ENCODE measurements at places on chromosomes 1 and 21.

DNA sequence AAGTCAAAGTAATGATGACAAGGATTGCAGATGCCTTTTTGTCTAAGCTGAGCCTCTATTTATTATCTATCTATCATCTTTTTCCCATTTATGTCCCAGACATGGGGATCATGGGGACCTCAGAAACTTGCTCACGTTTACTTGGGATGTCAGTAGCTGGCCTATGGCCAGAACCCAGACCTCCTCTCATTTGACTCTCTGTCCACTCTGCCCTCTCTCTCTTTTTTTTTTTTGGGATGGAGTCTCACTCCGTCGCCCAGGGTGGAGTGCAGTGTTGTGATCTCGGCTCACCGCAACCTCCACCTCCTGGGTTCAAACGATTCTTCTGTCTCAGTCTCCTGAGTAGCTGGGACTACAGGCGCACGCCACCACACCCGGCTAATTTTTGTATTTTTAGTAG is 3.7 kb upstream of the ID3 start:
- DNase-seq, result no peak

GRCh38 chr1:50422675-50422945 is 633 bp downstream of the DMRTA2 start:
- no peak for DNase-seq

- no peak for DNase-seq
These were observed 112.5 kb upstream of the F3 start for GRCh38 chr1:94654031-94654430.

DNA sequence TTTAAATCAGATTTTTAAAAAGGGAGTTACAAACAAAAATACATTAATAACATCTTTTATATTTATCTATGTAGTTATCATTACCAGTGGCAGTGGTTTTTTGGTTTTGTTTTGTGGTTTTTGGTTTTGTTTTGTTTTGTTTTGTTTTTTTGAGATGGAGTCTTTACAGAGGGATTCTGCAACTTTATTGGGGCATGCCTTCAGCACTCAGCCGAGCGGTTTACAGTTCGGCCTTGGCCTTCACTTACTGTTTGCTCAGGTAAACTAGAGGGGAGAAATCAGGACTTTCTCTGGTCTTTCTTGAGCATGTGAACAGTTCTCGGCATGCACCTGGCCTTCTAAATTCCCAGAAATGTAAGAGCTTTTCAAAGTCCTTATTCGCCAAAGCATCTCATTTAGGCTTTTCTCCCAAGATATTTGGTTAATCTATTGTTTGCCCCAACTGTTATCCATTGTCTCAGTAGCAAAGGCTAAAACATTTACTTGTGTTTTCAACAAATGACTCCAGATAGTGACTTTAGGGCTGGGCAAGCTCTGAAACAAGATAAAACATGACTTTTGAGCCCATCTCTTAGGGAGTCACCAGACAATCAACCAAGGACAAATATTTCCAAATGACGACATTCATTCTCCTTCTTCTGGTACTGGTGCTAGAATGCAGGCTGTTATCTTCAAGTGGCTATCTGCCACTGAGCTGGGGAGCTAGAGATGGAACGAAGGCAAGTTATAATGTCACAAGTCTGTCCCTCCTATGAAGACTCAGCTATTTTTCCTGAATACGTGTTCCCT is 48.4 kb upstream of the ADORA3 start:
- no peak for DNase-seq

DNA sequence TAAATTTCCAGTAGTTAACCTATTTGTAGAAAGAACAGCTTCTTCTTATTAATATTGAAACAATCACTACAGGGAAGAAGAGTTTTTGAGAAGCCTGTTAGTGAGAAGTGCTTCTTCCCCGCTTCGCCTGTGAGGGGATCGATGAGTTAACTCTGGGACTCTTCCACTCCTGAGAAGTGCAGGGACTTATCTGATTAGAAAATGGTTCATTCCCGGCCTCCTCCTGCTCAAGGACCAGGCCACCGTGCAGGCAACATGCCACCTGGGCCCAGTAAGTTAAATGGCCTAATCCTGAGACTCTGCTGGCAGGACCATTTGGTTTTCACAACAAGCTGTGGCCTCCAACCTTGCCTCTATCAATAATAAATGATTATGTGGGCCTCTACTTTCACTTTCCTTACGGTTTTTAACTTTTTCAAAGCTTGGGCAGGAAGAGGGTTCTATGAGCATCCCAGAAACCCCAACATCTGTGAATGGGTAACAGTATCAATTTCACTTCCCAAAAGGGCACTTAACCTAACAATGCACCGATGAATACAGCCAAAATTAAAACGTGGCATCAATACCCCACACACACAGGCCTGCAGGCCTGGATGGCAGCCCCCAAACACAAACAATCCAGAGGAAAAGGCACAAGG is 33.1 kb downstream of the SIPA1L2 start:
- DNase-seq, result no peak

DNA sequence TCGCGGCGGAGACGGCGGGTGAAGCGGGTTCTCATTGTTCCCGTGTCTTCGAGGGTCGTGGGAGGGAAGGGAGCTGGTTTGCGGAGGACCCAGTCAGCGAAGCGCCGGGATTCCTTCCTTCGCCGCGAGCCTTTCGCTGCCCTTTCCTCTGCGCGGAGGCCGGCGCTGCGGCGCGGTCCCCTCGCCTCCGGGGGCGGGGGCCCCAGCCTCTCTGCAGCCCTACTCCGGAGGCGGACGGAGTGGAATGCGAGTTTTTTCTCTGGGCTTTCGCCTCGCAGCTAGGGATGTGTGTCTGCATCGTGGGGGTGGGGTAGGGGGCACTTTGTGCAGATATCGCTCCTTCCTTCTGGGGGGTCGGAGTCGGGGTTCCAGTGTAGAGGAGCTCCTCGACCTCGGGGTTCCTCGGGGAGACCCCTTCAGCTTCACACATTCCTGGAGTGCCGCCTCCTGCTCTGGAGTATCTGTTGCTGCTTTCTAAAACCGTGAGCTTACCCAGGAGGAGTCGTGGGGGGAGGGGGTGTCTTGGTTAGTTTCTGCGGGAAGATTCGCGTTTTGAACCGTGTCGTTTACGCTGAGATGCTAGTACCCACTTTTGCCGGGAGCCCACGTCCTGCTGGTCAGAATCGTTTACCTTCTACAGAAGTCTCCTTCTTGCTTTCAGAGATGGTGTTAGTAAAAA is 595 bp downstream of the RNF2 start:
- peak; percentile 25 for DNase-seq

- DNase-seq, result no peak
These were observed 400.7 kb upstream of the DAB1 start for GRCh38 chr1:57824535-57824934.

DNA sequence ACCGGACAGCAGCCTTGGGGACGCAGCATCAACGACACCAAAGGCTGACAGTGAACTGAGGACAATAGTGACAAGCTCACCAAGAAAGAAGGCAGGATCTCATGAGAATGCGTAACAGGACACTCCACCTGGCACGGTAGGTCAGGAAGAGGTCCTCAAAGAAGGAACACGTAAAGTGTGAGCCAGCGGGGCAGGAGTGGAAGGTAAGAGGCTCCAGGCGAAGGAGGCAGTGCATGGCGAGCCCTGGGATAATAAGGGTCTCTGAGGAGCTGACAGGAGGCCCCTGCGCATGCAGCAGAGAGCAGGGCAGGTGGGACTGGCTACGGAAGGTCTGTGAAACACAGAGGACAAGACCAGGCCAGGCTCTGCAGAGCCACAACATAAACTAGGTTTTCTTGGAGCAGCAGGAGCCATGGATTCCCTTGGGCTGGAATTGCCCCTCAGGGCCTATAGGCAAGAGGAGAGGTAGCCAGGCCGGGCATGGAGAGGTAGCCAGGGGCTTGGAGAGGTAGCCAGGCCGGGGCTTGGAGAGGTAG is 8.2 kb downstream of the LSS start:
- no peak for DNase-seq

DNA sequence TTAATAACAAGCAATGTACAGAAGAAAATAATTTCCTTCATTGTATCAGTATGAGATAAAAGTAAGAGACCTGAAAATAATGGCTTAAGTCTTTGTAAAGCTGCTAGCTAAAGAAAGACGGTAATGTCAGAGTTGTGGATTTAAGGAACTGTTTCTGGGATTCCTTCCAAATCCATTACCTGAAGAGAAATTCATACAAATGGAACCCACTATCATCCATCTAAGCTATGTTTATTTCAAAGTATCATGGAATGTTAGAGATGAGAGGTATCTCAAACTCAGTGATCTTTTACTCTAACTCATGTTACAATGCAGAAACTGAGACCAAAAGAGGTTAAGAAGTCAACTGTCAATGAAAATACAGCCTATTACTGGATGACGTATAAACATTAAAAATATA is 197.7 kb downstream of the DENND1B start:
- no peak for DNase-seq

DNA sequence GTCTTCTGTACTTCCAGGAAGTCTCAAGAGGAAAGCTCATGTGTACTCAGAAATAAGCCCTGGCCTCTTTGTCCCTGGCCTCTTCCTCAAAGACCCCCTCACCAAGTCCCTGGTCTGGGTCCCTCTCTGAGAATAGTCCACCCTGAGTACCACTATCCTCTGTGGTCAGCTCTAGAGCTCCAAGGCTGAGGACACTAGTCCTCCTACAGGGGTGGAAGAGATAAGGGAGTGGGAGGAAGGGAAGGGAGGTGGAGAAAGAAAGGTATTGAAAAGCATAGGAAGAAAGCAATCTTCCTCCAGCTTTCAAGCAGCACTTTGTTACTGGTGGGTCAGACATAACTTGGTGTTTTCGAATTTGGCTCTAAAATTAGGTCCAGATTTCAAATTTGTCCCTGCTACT is 181.4 kb downstream of the NRIP1 start:
- DNase-seq, result no peak

GRCh38 chr1:31596737-31597097 is 20.4 kb downstream of the TINAGL1 start:
- no peak for DNase-seq

DNA sequence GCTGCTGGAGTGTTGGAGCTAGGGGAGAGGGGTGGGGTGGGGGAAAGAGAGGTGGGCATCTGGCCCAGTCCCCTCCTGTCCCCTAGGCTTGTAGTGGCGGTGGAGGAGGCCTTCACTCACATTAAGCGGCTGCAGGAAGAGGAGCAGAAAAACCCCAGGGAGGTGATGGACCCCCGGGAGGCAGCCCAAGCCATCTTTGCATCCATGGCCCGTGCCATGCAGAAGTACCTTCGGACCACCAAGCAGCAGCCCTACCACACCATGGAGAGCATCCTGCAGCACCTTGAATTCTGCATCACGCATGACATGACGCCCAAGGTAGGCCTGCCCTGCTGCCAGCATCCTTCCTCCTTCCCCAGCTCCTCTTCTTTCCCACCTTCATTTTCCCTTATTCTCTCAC is 23.6 kb downstream of the VANGL2 start:
- DNase-seq, result no peak

- no peak for DNase-seq
These were observed 54.6 kb downstream of the NENF start for GRCh38 chr1:212487286-212487685.

DNA sequence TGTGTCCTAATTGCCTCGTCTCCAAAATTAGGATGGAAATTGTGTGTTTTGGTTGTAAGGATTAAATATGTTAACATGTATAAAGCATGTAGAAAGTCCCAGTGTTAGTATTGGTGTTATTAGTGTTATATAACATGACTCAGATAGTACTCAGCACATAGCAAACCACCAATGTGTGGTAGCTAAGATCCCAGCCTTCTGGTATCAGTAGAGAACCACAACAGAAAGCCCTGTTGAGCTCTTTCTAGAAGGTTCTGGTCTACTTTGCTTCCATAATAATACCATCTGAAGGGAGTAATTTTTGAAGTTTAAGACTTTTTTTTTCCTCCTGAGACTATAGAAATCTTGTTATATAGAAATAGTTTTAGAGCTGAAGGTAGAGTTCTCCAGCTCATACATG is 259.3 kb upstream of the SGIP1 start:
- DNase-seq, result no peak

GRCh38 chr1:160830321-160831153 is 32.1 kb downstream of the CD244 start:
- DNase-seq, result peak; percentile 75

DNA sequence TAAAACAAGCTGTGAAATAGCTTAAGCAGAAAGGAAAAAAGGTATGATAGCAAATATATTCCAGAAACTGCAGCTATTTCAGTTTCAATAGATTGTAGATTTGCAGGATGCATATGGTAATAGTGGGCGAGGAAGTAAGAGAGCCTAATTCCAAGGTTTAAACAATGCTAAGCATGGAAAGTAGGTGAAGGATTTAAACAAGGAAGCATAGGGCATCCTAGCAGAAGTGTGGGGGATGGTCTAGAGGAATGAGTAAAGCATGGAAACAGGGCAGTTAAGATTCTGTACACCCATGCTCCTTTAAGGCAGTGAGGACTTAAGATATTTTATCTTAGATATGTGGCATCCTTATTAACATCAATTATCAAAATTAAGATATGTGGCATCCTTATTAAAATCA is 2.6 kb downstream of the IVNS1ABP start:
- DNase-seq, result no peak

GRCh38 chr1:93556291-93556690 is 108.4 kb downstream of the FNBP1L start:
- no peak for DNase-seq

- DNase-seq, result no peak
These were observed 35.8 kb upstream of the JAK1 start for GRCh38 chr1:65002156-65002507.

- no peak for DNase-seq
These were observed 1.7 kb downstream of the HLX start for GRCh38 chr1:220880726-220881506.

DNA sequence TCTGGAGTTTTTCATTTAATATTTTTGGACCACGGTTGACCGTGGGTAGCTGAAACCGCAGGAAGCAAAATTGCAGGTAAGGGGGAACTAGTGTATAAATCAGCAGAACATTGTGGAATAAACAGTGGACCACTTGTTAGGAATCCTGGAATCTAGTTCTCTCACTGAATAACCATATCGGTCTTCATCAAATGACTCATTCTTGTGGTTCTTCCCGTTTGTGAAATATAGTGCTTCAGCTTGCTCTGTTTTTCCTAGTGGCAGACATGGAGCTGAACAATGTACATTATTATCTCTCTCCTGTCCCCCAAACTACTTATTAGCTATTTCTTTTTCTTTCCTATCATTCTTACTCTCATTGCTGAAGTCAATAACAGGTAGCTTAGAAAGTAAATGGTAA is 61.9 kb downstream of the HSPA13 start:
- DNase-seq, result no peak

GRCh38 chr1:161082996-161083747 is 6.2 kb downstream of the NECTIN4 start:
- DNase-seq, result no peak

DNA sequence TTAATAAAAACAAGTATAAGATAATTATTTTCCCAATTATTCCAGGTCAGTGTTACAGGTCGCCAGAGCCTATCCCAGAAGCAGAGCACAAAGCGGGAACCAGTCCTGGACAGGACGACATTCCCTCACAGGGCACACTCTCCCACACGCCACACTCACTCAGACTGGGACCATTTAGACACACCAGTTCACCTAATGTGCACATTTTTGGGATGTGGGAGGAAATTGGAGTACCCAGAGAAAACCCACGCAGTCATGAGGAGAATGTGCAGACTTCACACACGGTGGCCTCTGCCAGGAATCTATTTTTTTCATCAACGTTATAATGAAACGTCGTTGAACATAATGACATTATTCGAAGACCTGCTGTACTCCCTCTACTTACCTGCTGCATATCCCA is 20.5 kb upstream of the NRDC start:
- DNase-seq, result no peak

- no peak for DNase-seq
These were observed 22.7 kb downstream of the KRTAP10-1 start for GRCh38 chr21:44517175-44517899.

- no peak for DNase-seq
These were observed 354.6 kb downstream of the PTPRU start for GRCh38 chr1:29590583-29591565.

- DNase-seq, result no peak
These were observed 36.4 kb downstream of the SLC22A15 start for GRCh38 chr1:116012716-116013115.

Data from activated T-cell treated with anti-CD3 and anti-CD28 coated beads for 4 hours (primary cell).